ENCODE measurements at places on chromosomes 5 and 9. TPM values are rescaled to one million over a fixed set of nuclear protein-coding genes. Genes with fewer than 3 reads are reported as not detected.

FBN2 gene
- total RNA-seq = 87.2 TPM

CCDC107 gene
- 19.4 TPM for total RNA-seq

DRD1 gene
- under 0.01 TPM for total RNA-seq

NMUR2 gene
- total RNA-seq = not detected

HTR1A gene
- not detected for total RNA-seq

Measured in smooth muscle cell of bladder (primary cell).